Suppressor macrophage (primary cell): ENCODE measurements at places on chromosomes 16 and 17.

- DNase-seq: peak; percentile 85
Observed at GRCh38 chr16:23847948-23848347, 12.2 kb downstream of the PRKCB start.

GRCh38 chr16:50856991-50857390 is 115.1 kb downstream of the CYLD start:
- no peak for DNase-seq

- no peak for DNase-seq
Observed at GRCh38 chr17:8447799-8448198, 12.1 kb downstream of the NDEL1 start.

DNA sequence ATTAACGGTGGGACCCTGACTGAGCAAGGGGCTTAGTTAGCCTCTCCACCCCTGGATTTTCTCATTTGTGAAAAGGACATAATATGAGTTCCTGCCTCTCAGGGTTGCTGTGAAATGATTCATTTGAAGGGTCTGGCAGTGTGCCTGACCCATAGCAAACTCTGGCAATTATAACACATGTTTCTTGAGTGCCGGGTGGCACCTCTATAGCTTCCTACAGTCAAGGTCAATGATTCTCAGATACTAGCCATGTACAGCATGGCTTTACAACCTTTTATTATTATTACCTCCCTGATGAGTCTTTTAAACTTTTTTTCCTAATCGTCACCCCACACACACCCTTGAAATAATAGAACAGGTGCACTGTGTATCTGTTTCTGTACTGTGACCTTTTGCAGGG is 42.1 kb downstream of the TMEM114 start:
- DNase-seq: no peak
